ENCODE measurements at places on chromosomes 16 and 17.
A peak's percentile ranks its signal among the peaks of the same experiment; 100 is the strongest.

- no peak for DNase-seq
These were observed 9.2 kb downstream of the KRT33B start for GRCh38 chr17:41360296-41360995.

DNA sequence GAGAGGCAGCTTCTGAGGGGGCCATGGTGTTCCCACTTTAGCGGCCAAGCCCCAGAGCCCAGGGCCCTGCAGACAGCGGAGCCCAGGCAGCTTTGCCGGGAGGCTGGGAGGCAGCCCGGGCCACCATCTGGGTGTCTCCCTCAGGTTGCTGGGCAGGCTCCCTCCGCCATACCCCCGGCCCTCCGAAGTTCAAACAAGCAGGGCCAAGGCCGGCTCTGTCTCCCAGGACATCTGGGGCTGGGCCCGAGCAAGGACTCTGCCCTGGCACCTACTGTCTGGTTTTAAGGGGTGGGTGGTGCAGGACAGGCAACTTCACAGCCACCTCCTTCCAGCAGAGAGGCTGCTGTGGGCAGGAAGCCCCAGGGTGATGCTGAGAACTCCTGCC lies 2.6 kb downstream of the DUS1L start:
- DNase-seq = no peak

DNA sequence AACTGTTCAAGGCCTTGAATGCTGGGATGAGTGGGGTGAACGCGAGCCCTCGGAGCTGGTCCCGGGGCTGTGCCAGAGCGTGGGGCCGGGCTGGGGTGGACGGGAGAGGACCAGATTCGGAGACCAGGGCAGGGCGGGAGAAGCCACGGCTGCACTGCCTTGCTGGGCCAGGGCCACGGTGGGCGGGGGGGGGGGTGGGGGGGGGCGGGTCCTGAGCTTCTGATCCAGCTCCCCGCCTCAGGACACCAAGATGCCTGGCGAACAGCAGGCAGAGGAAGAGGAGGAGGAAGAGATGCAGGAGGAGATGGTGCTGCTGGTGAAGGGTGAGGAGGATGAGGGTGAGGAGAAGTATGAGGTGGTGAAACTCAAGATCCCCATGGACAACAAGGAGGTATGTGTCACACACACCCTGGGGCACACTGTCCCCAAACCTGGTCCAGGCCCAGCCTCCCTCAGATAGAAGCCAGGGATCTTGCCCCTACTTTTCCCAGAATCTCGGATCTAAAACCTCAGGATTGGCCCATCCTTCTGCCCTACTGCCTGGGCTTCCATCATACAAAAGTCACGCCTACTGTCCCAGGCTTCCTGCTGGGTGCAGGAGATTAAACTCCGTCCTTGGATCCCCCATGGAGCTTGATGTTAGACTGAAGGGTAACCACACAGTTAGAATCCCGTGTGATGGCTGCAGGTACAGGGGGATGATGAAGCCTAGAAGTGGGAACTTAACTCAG lies 563 bp downstream of the ZNF771 start:
- no peak for DNase-seq

- no peak for DNase-seq
These were observed 101.4 kb downstream of the PITPNC1 start for GRCh38 chr17:67478401-67479041.

DNA sequence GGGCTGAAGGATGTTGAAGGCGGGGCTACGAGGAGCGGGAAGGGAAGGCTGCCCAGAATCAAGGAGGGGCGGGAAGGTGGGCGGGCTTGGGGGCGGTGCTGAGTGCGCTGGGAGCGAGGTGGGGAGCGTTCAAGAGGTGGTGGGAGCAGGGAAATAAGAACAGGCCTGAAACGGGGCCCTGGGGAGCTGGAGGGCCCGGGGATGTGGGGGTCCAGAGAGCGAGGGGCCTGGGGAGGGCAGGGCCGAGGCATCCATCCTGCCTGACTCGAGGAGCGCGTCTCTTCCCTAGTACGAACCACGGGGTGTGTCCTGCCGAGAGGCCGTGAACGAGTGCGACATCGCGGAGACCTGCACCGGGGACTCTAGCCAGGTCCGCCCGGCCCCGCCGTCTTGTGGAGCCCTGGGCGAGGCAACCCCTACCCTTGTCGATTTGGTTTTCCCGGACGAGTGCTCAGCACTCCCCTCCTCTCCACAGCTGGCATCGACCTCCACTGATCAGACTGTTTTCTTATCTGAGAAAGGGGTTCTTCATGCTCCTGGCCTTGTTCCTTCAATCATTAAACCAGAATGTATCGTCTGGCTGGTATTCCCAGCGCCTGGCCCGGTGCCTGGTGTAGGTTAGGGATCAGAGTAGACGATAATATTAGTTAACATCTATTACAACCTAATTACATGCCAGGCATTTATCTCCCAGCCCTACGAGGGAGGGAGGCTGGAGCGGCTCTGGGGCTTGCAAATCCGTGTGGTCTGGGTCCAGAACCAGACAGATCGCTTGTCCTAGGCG lies 17.2 kb downstream of the ADAM11 start:
- DNase-seq = no peak

GRCh38 chr16:82011199-82011641 lies at the start of gene SDR42E1:
Gene SDR42E1, minus strand, starts transcription at chr16:82011470. Its CDS starts 10,612 bp downstream, at chr16:82000858.
- DNase-seq = peak; percentile 40

- no peak for DNase-seq
These were observed 11.7 kb upstream of the IL17C start for GRCh38 chr16:88626646-88627045.

DNA sequence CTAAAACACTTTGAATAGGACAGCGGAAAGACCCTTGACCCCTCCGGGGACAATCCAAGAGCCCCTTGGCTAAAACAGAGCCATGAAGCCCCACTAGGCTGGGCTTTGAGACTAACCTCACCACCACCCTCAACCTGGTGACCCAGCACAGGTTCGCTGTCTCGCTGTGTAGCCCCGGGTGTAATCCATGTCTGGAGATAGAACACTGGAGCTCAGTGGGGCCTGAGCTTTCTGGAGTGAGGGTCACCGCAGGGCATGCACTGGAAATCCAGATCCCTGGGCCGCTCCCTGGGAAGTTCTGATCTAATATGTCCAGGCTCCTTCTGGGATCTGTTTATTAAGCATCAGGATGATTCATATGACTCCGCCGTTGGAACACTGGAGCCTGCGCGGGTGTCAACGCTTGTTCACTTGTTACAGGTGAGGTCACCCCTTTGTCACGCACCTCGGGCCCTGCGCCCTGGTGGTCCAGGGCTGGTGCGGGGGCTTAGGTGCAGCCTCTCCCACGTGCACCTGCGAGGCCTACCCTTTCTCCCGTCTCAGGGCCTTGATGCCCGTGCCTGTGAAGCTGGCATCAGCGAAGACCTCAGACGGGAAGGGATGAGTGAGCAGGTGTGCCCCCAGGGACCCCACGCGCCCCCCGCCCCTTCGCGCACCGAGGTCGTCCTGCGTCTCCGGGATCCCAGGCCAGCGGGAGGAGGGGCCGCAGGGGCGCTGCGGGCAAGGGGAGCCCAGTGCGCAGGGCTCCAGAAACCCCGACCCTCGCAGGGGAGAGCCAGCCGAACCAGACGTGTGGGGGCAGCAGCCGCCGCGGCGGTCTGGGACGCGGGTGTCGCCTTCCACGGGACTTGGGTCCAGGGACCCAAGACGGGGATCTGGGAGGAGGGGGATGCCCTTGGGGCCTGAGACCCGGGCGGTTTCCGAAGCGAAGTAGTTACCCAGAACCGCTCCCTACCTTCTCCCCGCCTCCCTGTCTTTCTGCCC lies 224.1 kb upstream of the FOXF1 start:
- DNase-seq = no peak

- peak; percentile 2 for DNase-seq
These were observed 518.5 kb upstream of the EEF2KMT start for GRCh38 chr16:5615868-5616642.

GRCh38 chr16:50123417-50123816 lies 29.7 kb upstream of the TENT4B start:
- no peak for DNase-seq

DNA sequence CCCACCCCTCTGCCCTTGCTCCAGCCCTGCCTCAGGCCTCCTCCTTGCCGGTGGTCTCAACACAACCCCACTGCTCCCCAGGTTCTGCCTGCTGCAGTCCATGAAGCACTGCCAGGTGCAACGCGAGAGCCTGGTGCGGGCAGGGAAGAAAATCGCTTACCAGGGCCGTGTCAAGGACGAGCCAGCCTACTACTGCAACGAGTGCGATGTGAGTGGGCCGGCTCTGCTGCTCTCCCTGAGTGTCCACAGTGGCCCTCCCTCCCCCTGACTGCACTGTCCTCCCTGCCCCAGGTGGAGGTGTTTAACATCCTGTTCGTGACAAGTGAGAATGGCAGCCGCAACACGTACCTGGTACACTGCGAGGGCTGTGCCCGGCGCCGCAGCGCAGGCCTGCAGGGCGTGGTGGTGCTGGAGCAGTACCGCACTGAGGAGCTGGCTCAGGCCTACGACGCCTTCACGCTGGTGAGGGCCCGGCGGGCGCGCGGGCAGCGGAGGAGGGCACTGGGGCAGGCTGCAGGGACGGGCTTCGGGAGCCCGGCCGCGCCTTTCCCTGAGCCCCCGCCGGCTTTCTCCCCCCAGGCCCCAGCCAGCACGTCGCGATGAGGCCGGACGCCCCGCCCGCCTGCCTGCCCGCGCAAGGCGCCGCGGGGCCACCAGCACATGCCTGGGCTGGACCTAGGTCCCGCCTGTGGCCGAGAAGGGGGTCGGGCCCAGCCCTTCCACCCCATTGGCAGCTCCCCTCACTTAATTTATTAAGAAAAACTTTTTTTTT lies 1.8 kb upstream of the TMEM88 start:
- no peak for DNase-seq

DNA sequence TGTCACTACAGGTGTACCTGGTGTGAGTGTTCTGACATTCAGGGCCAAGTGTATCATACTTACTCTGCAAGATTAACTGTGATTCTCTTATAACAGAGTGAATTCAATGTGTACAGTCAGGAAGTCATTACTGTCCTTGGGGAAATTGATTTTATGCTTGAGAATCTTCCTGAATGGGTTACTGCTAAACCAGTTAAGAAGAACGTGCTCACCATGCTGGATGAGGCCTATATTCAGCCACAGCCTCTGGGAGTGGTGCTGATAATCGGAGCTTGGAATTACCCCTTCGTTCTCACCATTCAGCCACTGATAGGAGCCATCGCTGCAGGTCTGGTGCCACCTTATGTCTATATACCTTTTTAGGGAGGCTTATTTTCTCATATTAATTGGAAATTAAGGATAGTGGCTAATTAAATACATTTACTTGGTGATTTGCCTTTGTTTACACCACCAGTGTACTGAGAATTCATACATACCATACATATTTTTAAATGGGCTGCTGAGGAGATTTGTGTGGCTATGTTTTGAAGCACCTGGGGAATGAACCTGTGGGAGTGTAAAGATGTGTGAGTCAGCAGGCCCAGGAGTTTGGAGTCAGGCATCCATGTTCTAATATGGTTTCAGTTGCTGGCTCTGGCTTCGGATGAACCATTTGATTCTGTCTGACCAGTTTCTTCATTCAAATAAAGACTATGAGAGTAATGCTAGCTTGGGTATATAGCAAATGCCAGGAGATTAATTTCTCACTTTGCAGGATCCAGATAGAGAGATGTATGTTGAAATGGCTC lies 3.1 kb downstream of the ALDH3A2 start:
- no peak for DNase-seq

DNA sequence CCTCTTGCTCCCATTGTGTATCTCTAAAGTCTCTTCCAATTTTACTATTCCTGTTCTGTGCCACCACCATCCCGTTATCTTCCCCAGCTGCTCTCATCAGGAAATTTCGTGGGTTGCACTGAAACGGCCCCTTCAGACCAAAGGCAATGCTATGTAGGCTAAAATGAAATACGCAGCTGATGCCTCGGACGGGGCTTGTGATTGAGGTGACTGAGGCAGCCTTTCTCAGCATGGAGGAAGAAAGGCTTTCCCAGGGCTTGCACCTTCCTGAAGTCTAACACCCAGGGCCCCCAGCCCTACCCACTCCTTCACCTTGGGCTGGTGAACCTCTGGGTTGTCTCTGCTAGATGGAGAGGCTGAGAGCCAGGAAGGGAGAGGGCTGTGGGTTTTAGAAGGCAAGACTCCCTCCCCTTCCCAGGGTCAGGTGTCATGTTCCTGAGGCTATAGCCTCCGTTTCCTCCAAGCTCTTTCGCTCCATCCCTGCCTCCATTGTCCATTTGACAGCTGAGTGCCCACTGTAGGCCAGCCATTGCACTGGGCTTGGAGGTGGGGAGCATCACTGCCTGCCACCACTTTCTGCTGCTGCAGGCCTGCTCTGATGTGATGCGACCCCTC lies 7.8 kb downstream of the CCDC200 start:
- DNase-seq = no peak

DNA sequence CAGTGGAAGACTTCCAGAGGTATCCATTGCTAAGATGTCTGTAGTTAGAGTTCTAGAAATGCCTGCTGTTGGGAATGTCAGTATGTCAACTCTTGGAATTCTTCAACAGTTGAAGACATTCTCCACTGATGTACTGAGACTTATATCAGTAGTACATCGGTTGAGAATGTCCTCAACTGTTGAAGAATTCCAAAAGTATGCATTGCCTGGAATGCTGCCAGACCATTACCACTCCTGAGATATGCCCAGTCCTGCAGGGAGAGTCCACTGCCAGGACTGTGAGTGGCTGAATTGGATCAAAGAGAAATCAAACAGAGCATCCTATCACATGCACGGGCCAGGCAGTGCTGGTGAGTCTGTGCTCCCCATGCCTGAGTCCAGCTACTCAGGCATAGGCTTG lies 42.0 kb downstream of the IL21R start:
- DNase-seq = no peak

DNA sequence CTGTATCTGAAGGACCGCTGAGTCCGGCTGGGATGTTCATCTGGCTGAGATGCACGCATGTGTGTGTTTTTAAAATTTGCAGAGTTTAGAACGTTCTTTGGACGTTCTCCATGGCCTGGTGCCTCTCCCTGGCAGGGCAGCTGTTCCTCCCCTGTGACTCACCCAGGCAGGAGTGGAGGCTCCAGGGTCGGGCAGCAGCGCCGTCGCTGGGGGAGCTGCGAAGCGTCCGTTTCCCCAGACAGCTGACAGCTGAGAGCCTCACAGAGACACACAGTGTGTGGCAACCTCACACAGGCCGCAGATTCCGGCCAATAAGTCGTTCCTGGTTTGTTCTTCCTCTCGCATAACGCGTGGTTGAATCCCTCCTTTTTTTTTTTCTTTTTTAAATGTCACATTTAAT lies 80.6 kb downstream of the OR1D5 start:
- no peak for DNase-seq

- DNase-seq = no peak
These were observed 6.9 kb upstream of the GJD3 start for GRCh38 chr17:40371261-40371929.

DNA sequence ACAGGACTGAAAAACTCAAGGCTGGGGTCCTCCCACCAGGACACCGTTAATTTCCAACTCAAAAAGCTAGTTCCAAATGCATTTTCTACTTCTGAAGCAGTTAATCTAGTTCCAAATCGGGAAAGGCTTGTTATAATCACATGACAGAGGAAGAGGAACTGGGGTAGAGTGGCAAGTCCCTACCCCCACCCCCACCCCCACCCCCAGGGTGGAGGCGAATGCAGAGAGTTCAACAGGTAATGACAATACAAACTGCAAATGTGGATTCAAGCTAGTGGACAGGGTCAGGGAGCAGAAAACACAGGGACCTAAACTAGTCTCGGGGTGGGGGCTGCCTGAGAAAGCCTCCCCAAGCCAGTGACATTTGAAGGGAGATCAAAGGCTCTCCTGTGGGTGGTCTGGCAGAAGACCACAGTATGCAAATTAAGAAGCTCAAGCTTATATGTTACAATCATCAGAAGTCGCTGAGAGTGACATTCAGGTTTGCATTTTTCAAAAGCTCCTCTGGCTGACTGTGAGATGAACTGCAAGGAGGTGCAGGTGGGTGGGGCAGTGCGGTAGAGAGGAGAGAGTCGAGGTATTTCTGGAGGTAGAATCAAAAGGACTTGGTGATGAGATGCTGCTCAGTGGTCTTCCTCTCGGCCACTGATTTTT lies 56.4 kb upstream of the SLC25A19 start:
- DNase-seq = no peak

GRCh38 chr16:4180511-4180910 lies 61.4 kb downstream of the SRL start:
- DNase-seq = no peak
